ENCODE measurements at places on chromosomes 2 and 18.
A peak's percentile ranks its signal among the peaks of the same experiment; 100 is the strongest.

- DNase-seq: peak; percentile 81
Measured at GRCh38 chr2:85707304-85707703, 13.1 kb downstream of the GNLY start.

DNA sequence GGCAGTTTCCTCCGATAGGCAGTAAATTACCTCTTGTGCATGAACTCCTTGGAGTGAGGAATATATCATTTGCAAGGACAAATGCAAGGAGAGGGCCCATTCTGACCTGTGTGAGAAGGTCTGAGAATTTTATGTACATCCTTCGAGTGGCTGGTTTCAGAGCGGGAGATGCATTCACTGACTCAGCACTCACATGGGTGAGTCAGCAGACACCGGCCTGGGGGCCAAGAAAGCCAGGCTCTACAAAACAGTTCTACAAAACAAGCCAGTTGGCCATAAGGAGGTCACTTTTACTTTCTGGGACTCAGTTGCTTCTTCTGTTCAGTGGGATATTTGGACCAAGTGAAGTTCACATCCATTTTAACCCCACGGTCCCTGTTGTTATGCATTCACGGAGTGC, 35.3 kb downstream of the CYP26B1 start:
- no peak for DNase-seq

- no peak for DNase-seq
Measured at GRCh38 chr18:34352385-34353163, 127.9 kb upstream of the NOL4 start.

GRCh38 chr2:63444565-63445288, 143.6 kb downstream of the WDPCP start:
- DNase-seq: no peak

- DNase-seq: no peak
Measured at GRCh38 chr2:8378016-8378810, 303.6 kb upstream of the ID2 start.

- peak; percentile 31 for DNase-seq
Measured at GRCh38 chr2:73970850-73971471, 13.7 kb upstream of the TET3 start.

GRCh38 chr2:112004253-112004645, 50.8 kb upstream of the TMEM87B start:
- DNase-seq: peak; percentile 13

GRCh38 chr2:69549421-69549820, 94.1 kb downstream of the AAK1 start:
- no peak for DNase-seq

DNA sequence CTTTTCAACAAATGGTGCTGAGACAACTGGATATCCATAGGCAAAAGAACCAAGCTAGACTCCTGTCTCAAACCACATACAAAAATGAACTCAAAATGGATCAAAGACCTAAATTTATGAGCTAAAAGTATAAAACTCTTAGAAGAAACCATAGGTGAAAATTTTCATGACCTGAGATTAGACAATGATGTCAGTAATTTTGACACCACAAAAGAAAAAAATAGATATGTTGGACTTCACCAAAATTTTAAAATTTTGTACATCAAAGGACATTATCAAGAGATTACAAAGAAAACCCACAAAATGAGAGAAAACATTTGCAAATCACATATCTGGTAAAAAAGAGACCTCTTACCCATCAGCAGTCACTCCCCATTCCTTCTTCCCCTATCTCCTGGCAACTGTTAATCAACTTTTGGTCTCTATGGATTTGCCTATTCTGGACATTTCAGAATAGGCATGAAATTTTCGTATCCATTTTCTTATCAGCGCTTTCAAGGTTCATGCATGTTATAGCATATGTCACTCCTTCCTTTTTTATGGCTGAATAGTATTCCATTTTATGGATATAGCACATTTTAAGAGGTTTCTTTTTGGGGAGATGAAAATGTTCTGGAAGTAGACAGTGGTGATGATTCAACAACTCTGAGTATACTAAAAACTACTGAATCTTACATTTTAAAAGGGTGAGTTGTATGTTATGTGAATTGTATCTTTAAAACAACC, 43.3 kb downstream of the FAM178B start:
- no peak for DNase-seq

DNA sequence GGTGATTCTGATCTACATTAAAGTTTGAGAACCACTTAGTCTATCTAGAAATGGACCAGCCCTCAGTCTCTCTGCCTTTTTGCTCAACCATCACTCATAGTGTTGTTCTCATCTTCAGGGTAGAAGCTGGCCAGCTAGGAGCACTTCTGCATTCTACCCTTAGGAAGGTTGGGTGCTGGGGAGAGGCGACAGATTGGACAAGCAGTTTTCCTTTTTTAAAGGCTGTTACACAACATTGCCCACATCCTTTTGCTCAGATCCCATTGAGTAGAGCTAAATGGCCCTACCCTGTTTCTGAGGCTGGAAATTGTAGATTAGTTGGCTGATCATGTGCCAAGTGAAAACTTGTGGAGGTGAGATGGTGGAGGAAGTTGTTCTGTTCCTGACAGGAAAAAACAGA, 35.6 kb downstream of the OSBPL6 start:
- no peak for DNase-seq

GRCh38 chr2:65165558-65165957, 35.7 kb upstream of the RAB1A start:
- DNase-seq: no peak

- no peak for DNase-seq
Measured at GRCh38 chr2:15678346-15678745, 86.7 kb downstream of the DDX1 start.

DNA sequence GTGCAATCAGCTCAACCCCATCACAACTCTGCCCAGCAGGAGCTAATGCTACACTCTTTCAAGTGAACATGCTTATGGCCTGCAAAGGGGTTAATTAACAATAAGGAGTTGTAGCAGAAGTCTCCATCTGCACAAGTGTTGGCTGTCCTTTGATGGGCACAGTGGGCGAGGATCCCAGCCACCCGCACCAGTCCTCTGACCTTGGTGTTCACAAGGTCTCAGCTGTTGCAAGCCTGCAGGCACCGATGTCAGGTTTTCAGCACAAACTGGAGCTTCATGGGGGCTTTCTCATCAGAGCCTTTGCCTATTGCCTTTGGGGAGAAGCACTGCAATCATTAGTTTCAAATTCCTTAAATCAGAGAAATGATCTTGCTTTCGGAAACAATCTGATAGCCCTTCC, 60.9 kb upstream of the TMEM178A start:
- no peak for DNase-seq

DNA sequence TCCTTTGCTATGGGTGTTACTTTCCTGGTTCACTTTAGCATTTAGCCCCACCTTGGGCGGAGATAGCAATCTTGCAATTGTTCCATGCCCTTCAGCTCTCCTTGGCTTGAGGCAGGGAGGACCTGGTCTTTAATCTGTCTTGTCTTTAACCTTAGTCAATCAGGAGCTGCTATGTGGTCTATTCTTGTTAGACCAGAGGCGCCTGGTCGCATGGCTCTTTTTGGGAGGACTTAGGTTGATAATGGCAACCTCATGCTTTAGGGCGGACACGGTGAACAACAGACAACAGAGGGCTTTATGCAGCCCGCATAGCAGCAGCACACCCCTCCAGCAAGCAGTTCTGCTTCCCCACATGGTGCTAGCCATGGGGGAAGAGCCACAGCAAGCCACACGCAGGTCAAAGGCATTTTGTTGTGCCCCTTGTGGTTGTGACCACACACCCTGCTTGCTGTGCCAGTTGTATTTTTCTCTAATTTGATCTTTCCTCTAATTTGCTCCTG, 17.7 kb upstream of the ZDBF2 start:
- no peak for DNase-seq

DNA sequence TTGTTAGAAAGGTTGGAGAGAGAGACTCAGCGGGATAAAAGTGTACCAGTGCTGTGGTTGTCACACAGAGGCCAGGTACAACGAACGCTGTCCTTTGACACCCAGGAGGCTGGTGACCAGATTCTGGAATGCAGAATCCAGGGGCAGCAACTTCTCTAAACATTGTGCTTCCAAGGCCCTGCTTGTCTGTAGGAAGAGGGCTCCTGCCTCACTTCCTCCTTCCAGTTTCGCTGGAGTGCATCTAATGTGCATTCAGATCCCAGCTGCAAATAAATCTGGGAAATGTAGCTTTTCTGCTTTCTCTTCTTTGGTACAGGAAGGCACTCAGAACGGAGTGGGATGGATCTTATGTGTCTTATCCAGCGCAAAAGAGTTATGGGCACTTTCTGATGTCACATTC, 171.8 kb upstream of the ATP5MC3 start:
- no peak for DNase-seq

DNA sequence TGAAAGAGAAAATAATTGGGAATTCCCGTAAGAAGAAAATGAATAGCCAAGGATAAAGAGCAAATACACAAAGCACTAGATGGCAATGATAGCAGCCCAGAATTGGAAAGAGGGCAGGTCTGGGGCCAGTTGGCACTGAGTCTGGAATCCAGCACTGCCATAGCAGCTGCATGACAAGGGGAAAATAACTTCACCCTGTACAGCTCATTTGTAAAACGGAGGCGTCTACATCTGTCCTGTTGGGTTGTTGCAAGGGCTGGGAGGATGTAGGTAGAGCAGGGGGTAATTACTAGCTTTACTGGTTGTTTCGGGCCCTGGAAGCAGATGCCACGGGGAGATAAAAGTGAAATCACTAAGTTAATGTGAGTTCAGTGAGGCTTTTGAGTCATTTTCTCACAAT, 110.0 kb upstream of the RASGRP3 start:
- no peak for DNase-seq

DNA sequence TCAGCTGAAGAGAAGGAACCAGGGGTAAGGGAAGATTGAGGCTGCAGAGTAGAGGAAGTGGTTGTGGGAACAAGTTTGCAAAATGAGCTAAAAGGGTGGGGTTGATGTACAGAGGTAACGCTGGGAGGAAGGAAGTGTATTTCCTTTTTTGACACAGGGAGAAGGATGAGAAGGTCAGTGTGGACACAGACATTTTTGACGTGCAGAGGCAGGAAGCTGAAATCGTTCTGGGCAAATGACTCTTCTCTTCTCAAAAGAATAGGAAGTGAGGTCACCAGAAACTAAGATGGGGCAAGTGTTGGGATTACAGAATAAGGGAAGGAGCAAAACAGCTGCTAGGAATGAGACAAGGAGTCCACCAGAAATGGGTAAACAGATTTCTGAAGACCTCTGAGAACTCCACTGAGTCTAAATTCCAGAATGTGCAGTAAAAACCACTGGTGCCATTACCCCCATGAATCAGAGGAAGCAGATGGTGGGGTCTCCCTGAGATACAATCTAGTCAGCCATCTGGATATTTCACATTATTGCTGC, 20.0 kb upstream of the RNF149 start:
- DNase-seq: no peak
